ENCODE measurements at places on chromosomes 4 and X.
A peak's percentile ranks its signal among the peaks of the same experiment; 100 is the strongest.

DNA sequence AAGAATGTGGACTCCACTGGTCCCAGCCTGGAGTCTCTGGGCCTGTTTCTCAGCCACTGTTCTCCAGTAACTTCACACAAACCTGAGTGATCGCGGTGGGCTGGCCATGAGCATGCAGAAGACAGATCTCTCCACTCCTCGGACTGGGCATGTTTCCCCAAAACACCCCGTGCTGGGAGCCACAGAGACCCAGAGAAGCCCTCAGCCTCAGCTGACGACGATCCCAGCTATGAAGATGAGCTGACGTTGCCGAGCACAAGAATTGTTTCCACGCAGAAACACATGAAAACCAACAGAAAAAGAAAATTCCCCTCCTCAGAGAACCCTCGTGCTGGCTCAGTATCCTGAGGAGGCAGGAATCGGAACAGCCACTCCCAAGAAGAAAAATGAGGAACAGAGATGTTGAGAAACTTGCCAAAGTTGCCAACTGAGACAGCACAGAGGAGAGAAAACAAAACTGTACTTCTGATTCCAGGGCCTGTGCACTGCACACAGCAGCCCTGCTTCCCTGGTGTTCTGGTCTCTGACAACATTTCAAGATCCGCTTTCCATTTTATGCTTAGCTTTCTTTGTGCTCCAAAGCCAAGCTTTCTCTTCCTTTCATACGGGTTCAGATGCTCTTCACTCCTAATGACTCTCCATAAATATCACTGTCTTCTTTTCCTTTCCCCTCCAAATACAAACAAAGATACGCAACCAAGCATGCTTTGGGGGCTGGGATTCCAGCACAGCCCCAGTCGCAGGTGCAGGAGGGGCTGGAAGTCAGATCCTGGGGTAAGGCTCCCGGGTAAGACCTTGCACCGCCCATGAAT lies 81.4 kb downstream of the IRF2 start:
- no peak for DNase-seq

DNA sequence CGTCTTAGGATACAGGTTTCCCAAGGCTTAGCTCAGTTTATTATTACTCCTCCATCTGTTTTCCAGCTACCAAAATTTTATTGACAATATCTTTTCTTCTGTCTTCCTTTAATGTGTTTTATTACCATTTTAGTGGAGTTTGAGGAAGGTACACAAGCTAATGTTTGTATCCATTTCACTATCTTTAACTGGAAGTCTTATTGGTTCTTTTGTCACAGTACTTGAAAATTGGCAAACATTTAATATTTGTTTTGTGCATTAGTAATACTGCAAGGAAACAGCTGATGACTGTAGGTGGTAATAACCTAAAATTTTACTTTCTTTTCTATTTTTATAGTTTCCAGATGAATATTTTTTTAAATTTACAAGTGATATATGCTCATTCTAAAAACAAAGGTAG lies 9.3 kb upstream of the ARL9 start:
- no peak for DNase-seq

DNA sequence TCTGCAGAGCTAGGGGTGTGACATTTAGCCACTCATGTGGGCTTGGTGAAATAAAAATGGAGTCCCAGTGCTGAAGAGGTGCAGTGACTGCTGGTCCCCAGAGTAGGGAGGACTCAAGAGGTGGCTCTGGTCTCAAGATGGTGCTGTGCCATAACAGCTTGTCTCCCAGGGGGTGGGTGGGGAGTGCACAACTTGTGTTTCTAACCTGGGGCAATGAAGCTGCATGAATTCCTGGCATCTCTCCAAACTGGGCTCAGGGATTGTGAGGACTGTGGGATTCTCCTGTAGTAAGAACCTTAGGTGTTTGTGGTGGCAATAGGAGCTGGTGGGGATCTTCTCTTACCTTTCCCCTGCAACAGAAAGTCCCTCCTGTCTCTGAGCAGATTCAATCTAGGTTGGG lies 278.9 kb upstream of the SFRP2 start:
- no peak for DNase-seq

DNA sequence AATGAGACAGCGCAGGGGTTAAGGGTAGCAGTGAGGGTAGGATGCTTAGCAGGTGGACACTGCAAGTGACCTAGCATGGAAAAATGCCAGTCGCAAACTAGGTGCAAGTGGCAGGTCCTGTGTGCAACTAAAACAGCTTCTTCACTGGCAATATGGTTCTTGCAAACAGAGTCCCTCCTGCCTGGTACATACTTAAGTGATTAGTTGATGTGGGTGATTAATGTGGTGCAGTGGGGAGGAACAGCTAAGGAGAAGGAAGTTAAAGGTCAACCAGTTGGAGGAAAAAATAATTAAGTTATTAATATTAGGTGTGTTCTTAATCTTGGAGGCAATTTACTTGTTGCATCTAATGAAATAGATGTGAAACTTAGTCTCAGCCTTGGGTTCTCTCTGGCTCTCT lies 121.6 kb upstream of the IGFBP7 start:
- peak; percentile 25 for DNase-seq

- no peak for DNase-seq
Observed at GRCh38 chr4:12488672-12489071, 995.5 kb downstream of the RAB28 start.

DNA sequence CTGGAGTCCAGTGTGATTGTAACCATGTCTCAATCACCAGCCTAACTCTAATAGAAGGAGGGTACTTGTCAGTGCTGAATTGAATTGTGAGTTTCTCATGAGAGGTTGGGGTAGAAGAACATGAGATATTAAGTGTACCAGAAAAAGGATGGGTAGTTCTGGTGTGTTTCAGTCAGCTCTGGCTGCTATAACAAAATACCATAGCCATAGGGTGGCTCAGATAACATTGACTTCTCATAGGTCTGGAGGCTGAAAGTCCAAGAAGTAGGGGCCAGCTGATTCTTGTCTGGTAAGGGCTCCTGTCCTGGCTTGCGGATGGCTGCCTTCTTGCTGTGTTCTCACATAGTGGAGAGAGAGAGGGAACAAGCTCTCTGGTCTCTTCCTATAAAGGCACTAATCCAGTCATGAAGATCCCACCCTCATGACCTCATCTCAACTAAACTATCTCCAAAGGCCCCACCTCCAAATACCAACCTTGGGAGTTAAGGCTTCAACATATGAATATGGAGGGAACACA lies 35.6 kb upstream of the STX18 start:
- DNase-seq, result no peak

DNA sequence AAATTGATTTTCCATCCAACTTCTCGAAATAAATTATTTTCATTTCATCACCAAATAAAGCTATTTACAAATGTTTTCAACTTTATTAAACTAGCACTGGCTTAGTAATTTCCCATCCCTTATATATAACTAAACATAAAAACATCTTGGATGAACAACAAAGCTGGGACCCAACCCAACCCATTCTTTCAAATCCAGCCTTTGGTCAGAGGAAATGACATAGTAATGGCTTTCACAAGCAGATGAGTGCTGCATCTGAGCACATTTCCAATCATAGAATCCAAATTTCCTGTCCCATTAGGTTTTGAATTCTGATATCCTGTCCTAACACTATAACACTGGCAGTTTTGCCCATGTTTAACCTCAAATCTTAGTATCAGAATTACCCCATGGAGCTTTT lies 7.9 kb upstream of the EMCN start:
- DNase-seq, result no peak

GRCh38 chr4:2067446-2068197 lies 8.5 kb downstream of the NAT8L start:
- no peak for DNase-seq

GRCh38 chr4:13103382-13104015 lies 380.6 kb downstream of the RAB28 start:
- no peak for DNase-seq

- DNase-seq, result no peak
Observed at GRCh38 chr4:104905546-104905945, 241.1 kb upstream of the TET2 start.

- DNase-seq, result no peak
Observed at GRCh38 chr4:7367406-7367805, 67.3 kb downstream of the PSAPL1 start.

- DNase-seq, result no peak
Observed at GRCh38 chr4:164725066-164725465, 28.9 kb upstream of the SMIM31 start.

DNA sequence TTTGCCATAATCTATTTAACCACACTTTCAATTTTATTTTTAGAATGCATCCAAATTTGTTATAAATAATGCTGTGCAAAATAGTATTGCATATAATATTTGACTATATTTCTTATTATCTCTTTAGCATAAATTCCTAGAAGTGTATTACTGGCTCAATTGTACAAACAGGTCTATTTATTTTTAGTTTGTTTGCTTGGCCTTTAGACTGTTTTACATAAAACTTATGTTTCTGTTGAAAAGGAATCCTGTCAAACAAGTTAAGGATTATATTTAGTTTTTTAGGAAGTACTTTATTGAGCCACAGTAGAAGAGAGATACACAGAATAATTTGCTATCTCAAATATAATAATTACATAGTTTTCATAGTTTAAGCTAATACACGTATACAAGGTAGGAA lies 413.8 kb downstream of the GBA3 start:
- DNase-seq, result no peak

DNA sequence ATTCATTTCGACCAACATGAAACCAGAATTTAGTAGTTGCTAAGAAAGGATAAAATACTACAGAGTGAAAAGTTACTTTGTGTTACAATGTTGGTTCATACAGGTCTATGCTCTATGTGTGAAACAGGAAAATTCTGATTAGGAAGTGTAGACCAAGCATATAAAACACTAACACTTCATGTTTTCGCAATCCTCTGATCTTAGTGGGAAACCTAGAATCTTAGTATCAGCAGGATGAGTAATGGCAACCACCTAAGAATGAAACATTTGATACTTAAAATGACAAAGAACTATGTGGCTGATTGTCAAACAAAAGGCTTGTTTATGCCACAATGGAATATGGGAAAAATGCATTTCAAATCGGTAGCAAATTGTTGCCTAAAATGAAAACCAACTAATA lies 116.1 kb downstream of the AMMECR1 start:
- DNase-seq, result peak; percentile 36

DNA sequence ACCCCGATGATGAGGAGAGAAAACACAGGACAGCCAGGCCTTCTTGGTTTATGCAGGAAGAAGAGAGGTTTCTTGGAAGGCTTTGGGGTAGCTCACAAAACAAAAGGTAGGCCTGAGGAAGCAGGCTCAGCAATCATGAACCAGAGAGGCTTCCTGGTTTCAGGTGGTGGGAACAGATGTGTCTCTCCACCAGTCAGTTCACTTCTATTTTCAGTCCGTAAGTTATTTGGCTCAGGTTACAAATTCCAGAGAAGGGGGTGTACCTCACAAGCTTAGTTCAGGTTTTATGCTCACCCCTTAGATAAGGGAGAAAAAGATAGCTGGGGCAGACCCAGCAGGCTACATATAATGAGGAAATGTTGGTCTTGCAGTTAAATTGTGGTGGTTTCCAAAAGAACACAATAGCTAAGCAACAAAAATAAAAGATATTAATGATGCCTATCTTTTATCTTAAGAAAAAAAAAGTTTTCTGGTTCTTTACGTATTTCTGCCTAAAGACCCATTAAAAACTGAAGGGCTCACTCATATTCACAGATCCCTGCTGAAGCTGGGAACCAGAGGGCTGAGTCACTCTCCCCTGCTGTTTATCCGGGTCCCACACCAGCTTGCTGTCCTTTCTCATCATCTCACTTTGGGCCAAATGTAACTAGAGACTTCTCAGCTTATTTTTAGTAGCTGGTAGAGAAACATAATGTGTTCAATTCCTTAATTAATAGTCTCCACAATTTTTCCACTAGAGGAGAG lies 177.0 kb downstream of the CAMK2D start:
- DNase-seq, result peak; percentile 92

DNA sequence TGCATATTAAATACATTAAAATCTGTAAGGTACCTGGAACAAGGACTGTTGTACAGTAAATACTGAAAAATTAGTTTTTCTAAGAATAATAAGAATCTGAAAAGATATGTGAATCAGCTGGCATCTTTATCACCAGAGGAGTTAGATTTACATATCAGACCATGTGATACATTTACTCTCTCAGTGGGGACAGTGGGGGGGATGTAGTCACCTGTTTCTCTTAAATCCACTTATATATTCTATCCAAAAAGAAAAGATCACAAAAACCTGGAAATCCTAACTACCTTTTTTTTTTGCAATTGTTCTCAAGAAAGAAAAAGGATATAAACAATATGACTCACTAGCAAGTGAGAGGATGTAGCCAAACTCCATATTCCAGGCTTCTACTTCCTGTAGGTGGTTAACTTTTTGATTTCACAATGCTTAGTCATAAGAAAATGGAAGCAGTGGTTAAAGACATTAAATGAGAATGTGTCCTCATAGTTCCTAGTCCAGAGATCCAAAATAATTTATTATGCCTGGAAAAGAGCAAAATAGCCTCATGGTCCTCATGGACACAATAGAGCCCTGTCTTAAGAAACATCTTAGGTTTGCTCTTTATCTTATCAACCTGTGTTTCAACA lies 22.5 kb upstream of the MYOZ2 start:
- peak; percentile 95 for DNase-seq

DNA sequence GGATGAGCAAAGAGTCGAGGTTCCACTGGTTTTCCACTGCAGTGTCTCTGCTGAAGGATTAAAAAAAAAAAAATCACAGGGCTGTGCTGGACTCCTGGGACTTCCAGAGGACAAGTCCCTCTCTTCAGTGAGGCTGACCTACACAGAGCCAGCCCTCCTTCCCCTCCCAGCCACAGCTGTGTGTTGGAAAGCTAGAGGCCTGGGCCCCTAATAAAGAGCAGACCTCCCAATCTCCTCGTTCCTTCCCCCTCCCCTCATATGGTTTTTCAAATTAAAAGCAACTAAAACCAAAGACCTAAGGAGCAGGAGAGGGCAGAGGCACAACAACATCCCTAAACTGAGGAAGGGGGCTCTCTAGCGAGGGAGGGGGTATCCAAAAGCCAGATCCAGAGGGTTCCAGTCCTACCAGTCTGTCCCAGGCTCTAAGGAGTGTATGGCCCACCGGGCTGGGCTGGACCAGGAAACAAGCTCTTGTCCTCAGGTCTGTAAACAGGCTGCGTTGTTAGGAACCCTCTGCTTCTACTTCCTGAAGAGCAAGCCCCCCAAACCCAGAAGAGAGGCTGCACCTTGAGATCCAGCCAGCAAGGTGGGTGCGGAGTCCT lies 4.0 kb upstream of the PDGFRA start:
- no peak for DNase-seq

DNA sequence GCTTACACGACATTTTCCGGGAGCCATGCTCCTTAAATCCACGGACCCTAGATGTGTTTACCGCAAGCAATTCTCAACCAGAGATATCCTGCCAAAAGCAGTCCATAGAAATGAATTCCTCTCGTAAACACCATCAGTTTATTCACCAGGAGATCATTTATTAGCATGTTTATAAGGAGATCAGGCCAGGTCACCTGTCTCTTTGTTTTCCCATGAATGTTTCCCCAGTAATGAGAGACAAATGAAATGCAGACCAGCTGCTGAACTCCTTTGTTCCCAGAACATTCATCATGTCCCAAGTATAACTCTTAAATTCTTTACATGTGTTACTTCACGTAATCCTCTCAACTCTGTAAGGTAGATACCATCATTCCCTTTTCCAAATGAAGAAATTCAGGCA lies 137.1 kb downstream of the DDX53 start:
- DNase-seq, result no peak

DNA sequence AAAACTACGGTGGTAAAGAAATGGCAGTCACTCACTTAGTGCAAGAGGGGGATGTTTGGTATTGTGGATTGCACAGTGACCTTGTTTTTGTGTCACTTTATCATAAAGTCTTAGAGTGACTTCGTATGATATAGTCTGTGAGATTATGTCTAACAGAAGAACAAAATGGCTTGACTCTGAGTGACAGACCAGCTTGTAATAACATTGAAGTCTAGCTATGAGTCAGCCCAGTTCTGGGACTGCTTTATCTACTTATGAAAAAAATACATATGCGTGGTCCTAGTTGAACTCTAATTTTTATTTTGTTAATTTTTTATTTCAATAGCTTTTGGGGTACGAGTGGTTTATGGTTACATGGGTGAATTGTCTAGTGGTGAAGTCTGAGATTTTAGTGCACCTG lies 20.0 kb downstream of the DCLK2 start:
- DNase-seq, result peak; percentile 66

All from EH (cell line).